H9 (cell line): ENCODE measurements at places on chromosomes 1 and 21.

DNA sequence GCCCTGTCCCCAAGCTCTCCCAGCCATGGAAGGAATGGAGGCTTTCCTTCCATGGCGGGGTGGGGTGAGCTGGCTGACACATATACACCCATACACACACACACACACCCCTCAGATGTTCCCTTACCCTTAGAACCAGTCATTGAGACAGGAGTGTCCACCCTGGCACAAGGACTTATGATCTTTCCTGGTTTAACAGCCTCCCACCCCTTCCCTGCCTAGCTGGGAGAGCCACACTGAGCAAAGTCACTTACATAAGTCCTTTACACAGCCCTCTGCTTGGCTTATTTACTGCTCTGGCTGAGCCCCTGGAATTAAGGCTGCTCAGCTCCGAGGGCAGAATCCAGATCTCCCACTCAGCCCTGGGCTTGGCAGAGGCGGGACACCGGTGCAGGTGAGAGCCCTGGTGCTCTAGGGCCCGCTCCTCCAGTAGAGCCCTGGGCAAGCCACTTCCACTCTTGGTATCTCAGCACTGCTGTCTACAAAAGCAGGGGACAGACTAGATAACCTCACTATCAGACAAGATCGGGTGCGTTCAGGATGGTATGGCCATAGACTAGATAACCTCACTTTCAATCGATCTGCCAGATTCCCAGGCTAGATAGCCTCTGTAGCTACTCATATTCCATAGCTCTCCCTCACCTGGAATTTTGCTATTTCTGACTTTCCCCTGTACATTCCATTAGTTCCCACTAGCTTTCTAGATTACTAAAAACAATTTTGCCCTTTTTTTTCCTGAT lies 16.7 kb downstream of the SLC6A9 start:
- no peak for DNase-seq

GRCh38 chr1:170682169-170682568 lies 18.2 kb downstream of the PRRX1 start:
- no peak for DNase-seq

GRCh38 chr1:153313288-153313687 lies 536 bp upstream of the PGLYRP3 start:
- no peak for DNase-seq

DNA sequence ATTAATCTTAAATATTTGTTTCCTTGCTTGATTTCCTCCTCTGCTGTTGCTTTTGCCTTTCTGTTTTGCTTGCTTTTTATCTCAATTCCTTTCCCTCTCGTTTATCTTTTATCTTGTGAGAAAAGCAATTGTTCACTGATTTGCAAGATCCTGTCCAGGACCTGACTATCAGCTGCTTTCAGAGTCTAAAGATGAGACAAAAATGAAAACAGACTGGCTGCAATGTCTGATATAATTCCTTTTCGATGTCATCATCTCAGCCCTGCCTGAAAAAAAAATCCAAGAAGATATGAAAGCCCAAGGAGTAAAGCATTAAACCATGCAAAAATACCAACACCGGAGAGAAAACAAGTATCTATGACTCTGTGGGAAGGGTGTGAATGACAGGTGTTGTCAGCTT lies 225.5 kb downstream of the PATJ start:
- DNase-seq = no peak
